Central memory CD4-positive, alpha-beta T cell (primary cell): ENCODE measurements at places on chromosomes 12 and 14.
A peak's percentile ranks its signal among the peaks of the same experiment; 100 is the strongest.

DNA sequence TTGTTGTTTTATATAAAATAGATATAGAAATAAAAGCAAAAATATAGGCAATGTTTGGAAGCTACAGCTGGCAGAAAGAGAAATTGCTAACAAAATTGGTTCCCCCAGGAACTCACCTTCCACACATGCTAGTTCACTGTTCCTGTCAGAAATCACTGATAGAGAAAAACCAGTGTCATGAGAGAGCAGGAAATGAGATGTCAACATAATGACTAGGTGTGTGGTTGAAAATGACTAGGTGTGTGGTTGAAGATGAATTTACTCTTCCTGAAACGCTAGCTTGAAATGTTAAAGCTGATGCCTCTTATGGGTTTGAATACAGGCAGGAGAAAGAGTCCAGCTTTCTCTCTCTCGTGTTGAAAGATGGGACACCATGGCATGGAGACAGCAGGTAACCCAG is 216.3 kb downstream of the C12orf42 start:
- no peak for DNase-seq

DNA sequence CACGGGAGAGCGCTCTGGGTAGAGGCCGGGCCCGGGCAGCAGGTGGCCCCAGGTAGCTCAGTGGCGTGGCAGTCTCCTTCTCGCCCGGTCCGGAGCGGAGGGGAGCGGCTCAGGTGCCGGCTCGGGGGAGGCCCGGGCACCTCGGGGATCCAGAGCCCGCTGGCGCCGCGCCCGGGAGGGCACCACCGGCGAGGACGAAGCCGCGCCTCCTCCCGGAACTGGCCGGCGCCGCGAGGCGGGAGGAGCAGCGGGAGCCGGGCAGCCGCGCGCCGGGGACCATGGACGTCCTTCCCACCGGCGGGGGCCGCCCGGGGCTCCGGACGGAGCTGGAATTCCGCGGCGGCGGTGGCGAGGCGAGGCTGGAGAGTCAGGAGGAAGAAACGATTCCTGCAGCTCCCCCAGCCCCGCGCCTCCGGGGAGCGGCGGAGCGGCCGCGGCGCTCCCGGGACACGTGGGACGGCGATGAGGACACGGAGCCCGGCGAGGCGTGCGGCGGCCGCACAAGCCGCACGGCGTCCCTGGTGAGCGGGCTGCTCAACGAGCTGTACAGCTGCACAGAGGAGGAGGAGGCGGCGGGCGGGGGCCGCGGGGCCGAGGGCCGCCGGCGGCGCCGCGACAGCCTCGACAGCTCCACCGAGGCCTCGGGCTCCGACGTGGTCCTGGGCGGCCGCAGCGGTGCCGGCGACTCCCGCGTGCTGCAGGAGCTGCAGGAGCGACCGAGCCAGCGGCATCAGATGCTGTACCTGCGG is 21.5 kb upstream of the GNS start:
- no peak for DNase-seq

- no peak for DNase-seq
Measured at GRCh38 chr12:108757856-108758255, 26.5 kb upstream of the CORO1C start.

DNA sequence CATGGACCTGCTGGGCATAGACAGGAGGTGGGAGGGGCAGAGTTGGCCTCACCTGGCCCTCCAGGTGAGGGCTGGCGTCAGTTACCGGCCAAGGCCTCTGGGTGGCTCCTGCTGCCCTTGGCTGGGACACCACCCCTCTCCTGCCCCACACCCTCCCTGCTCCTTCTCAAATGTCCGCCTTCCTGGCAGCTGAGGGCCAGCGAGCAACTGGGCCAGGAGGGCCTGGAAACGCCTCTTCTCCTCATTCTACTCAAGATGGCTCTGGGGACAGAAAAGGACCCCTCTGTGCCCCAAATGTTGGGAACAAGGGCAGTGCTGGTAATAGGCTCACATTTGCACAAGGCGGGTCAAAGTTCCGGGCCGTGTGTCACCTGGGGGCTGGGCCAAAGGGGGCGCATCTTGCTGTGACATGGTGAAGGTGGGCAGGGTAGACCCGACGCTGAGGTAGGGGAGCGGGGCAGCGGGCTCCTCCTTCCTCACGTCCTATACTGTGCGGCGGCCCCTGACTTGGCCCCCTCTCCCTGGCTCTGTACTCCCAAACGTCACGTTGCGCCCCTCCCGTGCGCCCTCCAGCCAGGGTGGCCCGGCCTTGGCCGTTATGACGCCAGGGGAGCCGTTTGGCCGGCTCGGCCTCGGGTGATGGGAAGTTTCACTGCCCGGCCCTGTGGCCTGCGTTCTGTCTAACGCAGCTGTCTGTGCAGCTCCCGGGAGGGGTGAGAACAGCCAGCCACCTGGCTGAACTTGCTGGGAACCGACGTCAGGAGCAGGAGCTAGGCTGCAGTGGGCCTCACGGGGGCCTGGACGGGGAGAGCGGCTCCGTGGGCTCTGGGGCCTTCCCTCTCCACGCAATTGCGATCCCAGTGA is 18.0 kb upstream of the DLK1 start:
- no peak for DNase-seq

DNA sequence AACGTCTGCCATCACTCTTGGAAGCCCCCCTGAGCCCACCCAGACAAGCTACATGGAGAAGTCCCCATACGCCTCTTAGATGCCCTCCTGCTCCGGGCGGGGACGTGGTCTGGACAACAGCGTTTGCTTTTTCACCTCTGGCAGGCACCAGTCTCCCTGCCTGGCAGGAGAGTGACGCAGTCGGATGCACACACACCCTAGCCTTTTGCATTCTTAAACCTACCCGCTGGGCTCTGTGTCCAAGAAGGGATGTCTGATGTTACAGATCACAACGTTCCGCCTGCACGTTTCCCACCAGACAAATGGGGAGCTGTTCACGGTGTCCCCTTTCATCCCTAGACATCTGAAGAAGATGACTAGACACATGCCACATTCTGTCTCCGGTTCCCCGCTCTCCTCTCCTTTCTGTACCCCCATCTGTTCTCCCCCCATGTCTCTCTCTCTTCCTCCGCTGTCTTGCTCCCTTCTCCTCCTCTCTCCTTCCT is 100.2 kb downstream of the RIMBP2 start:
- no peak for DNase-seq

GRCh38 chr14:77623201-77623600 is 6.8 kb upstream of the SPTLC2 start:
- DNase-seq = no peak

DNA sequence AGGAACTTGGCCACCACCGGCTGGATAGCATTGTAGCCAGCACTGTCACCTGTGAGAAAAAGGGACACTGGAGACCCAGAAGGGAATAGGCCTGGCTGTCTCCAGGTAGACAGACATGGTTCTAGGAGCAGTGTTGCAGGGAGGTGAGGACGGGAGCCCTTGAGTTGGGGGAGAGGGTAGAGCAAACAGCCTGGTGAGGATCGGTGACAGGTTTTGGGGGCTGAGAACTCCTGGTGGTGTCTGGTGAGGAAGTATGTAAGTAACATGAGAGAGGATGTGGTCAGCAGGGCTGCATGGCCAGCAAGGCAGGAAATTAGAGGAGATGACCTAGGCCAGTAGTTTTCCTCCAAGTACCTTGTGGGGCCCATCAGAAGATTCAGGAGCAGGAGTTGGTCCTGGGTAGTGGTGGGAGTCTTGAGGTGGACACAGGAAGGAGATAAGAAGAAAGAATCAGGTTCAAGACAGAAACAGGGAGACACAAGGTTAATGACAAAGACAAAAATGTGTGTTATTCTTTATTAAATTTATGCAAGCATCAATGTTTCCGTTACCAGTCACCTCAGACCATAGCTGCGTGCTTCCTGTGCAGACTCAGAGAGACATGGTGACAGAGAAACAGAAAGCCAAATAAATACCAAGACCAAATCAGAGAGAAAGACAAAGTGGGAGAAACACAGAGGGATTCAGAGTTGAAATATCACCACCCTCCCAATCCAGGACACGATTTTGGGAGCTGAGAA is at the start of gene ARHGAP9:
Gene ARHGAP9 (minus strand): TSS at position 491 of the 740 bp plus-strand sequence. CDS start 460 bp downstream, at position 31.
- peak; percentile 85 for DNase-seq

GRCh38 chr12:89245090-89245489 is 107.2 kb downstream of the DUSP6 start:
- peak; percentile 78 for DNase-seq

GRCh38 chr14:95184413-95184790 is 27.1 kb upstream of the DICER1 start:
- no peak for DNase-seq

GRCh38 chr14:100076606-100077005 is 11.4 kb downstream of the EVL start:
- no peak for DNase-seq

GRCh38 chr14:22518073-22518472 is 71.0 kb downstream of the DAD1 start:
- DNase-seq = no peak
